Right ventricle myocardium inferior (tissue), 1 donor: ENCODE measurements at places on chromosomes 11 and 22. TPM values are rescaled to one million over a fixed set of nuclear protein-coding genes. Genes with fewer than 3 reads are reported as not detected.

- DNase-seq = no peak
Observed at GRCh38 chr22:42174062-42174461, 43.5 kb upstream of the CYP2D6 start.

- no peak for DNase-seq
Observed at GRCh38 chr11:69598147-69598546, 42.8 kb upstream of the CCND1 start.

DNA sequence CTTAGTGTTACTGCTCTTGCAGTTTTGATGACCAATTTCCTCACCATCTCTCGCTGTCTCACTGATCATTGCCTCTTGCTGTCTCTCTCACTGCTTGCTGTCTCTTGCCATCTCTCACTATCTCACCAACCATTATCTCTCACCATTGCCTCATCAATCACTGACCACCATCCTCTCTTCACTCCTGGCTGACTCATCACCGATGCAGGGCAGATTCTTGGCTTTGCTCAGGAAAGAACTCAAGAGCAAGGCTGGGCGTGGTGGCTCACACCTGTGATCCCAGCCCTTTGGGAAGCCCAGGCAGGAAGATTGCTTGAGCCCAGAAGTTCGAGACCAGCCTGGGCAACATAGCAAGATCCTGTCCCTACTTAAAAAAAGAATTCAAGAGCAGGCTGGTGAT lies 66.3 kb upstream of the SYN3 start:
- no peak for DNase-seq

DNA sequence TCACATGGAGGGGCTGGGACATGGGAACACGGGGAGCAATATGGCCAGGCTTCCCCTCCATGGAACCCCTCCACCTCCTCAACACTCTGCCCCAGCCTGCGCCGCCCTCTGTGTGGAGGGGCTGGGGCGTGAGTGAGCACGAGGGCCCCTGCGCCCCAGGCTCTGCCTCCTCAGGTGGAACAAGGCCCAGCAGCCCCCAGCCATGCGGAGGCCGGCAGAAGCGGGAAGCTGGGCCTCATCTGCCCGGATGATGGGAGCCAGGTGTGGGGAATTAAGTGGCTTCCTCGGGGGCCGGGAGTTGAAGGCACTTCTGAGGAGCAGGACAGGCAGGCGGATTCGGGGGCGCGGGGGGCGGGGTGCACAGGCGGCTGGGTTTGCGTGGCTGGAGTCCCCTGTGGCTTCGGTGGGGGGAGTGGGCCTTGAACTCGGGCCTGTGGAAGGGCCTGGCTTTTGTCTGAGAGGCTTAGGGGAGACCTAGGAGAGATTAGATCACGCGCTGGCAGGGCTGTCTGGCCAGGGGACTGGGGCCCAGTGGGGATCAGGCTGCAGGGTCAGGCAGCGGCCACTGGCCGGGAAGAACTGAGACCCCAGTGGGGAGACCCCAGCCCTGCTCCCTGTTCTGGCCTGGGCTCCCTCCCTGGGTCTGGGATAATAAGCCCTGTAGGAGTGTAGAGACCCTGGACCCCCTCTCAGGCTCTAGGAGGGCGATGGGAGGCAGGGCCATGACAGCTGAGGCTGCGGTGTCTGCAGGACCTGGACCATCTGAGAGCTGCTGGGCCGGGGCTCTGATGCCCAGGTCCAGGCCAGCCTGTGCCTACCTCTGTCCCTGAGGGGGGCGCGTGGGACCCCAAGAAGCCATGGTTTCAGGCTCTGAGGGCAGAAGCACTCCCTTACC lies 13.3 kb downstream of the PRR33 start:
- DNase-seq = peak; percentile 81

The UBQLNL gene
- total RNA-seq = 0.24 TPM

- no peak for DNase-seq
Observed at GRCh38 chr22:30192427-30192826, 54.1 kb downstream of the LIF start.

The PLAAT3 gene
- 200 TPM for total RNA-seq

The MS4A6A gene
- total RNA-seq = 64.0 TPM

- no peak for DNase-seq
Observed at GRCh38 chr11:15727520-15727914, 612.8 kb downstream of the INSC start.

The PANX3 gene
- not detected for total RNA-seq

DNA sequence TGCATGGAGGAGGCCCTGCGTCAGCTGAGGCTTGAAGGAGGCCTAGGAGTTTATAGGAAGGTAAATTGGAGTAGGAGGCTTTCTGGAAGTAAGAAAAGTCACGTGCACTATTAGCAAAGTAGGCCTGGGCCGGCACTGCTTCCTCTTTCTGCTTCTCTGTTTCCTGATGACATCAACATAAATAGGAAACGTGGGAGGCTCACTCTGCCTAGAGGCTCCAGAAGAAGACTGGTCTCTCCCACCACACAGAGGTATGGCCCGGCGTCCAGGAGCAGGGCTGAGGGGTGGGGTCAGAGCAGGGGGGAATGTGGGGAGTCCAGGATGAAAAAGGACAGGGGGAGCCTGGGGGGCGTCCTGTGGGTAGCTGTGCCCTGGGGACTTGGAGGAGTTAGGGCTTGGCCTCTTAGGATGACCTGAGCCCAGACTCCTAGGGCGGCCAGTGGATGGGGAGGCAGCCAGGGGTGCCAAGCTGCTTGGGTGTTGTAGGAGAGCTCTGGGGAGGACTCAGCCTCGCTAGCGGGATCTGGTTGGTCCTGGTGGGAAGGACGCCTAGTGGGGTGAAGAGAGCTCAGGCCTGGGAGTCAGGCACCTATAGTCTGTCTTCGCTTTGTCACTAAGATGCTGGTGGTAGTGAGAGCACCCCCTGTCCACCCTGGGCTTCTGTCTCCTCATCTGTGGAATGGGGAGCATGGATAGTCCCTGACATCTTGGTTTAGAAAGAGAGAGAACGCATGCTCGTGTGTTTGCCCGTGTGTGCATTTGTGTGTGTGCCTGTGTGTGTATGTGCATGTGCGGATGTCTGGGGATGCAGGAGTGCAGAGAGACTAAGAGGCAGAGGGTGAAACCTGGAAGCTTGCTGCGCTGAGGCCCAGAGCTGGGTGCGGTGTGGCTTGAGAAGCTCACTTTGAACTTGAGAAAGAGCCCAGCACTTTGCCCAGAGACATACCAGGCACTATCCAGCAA lies at the start of gene CSF2RB:
CSF2RB (plus strand) TSS at position 202 of the 963 bp plus-strand sequence. CDS start 8,580 bp downstream, outside the sequence.
- DNase-seq = peak; percentile 89

GRCh38 chr11:44634401-44635281 lies 69.2 kb downstream of the CD82 start:
- DNase-seq = peak; percentile 82

The TYMP gene
- total RNA-seq = 15.5 TPM

The BARX2 gene
- not detected for total RNA-seq

The ENTHD1 gene
- not detected for total RNA-seq

DNA sequence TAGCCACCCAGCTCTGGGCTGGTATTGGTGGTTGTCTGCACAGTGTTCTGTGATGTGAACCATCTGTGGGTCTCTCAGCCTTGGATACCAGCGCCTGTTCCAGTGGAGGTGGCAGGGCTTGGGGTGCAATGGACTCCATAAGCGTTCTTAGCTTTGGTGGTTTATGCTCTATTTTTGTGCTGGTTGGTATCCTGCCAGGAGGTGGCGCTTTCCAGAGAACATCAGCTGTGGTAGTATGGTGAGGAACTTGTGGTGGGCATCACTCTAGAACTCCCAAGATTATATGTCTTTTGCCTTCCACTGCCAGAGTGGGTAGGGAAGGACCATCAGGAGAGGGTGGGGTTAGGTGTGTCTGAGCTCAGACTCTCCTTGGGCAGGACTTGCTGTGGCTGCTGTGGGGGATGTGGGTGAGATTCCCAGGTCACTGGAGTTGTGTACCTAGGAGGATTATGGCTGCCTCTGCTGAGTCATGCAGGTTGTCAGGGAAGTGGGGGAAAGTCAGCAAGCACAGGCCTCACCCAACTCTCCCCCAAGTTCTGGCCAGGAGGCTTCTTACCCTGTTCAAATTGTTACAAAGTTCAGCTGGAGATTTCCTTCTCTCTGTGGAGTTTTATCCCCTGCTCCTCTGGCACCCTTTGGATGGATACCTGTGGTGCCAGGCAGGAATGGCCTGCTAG lies 47.2 kb downstream of the MRGPRX2 start:
- no peak for DNase-seq

DNA sequence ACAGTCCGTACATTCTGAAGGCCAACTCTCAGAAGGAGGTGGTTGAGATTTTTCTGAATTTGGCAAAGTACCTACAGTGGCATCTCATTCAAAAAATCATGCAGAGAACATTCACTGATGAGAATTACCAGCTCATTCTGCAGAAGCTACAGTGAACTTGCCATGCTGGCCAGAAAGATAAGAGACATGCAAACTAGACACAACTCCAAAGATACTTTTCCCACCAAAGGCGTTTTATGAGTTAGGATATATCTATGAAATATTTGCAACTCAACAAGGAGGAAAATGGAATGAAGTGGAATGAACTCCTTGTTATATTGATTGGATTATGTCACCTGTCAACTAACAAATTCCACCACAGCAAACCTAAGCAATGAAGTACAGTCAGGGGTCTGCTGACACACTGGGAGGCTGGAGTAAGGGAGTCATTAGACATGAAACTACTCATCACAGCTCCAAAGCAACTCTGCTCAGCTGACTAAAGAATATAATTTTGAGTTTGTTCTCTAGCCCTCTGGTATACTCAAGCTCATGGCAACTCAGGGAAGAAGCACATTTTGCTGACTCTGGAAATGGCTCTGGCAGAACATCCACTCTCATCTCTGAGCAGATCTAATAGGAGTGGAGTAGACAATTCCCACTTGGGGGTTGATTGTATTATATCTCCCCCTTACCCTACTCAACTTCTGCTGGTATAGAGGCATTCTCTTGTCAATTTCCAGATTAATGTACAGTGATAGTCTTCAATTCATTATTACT lies 22.9 kb downstream of the MAML2 start:
- DNase-seq = no peak

DNA sequence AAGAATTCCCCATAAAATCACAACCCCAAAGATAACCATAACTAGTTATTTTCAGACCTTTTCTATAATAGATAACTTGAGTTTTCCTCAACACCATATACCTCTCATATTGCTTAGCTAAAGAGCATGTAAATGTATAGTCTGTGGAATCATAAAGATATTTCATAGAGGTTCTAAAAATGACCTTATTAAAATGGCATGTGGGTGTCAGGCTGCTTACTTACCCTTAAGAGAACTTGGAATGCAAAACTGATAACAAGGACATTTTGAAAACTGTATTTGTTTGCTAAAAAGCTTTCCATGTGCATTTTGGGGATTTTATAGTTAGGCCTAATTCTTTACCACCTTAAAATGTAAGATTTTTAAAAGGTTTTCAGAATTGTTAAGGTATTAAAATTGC lies 4.7 kb downstream of the SIK2 start:
- DNase-seq = no peak

DNA sequence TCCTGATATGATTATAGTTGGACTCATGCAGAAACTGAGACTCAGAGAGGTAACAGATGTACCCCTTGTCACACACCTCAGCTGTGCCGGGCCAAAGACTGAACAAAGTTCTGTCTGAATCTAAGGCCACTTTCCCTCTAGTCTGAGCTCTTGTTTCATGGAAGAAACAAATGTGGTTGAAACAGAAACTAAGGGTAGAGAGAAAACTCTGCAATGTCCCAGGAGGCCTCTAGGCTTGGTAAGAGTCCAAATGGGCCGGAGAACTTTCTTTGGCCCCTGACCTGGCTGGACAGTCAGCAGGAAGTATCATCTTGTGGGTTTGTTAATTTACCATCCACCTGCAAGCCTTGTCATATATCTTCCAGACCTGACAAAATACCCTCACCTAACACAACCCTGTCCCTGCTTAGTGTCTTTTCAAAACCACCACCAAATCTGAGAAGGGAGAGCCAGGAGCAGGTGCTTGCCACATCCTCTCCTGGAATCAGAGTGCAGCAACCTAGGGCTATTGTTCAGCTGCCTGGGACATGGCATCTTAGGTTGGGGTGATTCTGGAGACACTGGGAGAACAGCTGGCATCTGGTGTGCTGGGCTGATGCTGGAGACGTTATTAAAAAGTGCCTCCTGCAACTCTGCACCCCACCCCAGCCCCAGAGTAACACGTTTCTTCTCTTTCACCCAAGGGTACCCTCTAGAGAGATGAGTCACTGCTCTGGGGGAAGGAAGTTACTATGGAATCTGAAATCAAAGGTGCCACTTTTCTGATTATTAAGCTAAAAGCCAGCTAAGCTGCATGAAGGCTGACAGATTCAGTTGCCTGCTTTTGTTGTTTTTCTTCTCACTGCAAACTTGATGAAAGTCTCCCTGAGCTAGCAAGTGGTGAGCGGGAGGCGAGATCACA lies 126.3 kb upstream of the TIMP3 start:
- no peak for DNase-seq

The KCNQ1 gene
- total RNA-seq = 40.0 TPM

GRCh38 chr11:75342231-75342918 lies 9.1 kb downstream of the ARRB1 start:
- peak; percentile 63 for DNase-seq

DNA sequence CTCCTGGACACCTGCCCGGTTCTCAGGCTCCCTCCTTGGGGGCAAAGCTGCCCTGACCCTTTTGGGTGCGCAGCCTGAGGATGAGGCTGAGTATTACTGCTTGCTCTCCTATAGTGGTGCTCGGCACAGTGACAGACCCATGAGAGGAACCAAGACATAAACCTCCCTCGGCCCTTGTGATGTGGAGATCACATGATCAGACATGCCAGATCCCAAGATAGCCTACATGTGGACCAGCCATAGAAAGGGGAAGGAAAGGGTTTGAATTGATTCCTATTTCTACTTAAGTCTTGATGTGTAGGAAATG lies 125.3 kb downstream of the VPREB1 start:
- no peak for DNase-seq

DNA sequence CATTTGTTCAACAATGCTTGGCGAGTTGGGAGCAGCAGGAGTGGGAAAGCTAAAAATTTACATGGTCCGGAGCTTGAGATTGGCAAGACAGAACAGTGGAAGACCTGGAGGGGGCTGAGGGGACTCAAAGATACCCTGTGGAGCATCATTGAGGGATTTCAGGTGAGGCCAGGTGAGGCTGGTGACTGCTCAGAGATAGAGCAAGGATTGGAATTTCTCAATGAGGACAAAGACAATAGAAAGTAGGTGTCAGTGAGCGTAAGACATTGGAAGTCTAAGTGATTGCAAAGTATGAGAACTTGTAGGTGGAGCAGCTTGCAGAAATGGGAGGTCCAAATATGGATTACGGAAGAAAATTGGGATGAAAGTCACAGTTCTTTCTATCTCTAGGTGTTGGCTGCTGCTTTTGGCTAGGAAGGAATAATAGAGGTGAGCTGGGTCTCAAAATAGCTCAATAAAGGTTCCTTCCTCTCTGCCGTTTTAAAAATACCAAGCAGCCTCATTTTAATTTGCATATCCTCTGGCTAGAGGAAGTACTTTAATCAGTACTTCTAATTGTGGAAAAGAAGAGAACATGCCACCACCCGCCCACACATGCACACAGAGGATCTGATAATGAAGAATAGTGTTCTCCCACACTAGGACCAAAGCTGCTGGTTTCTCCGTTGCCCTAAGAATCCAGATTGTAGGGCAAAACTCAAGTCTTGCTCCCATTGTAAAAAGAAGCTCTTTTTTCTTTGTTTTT lies 41.8 kb upstream of the SORL1-AS1 start:
- DNase-seq = no peak

The SLC22A25 gene
- total RNA-seq = not detected
